Cerebellar nuclear complex (tissue), 1 donor: ENCODE measurements at places on chromosomes 5 and 9.

DNA sequence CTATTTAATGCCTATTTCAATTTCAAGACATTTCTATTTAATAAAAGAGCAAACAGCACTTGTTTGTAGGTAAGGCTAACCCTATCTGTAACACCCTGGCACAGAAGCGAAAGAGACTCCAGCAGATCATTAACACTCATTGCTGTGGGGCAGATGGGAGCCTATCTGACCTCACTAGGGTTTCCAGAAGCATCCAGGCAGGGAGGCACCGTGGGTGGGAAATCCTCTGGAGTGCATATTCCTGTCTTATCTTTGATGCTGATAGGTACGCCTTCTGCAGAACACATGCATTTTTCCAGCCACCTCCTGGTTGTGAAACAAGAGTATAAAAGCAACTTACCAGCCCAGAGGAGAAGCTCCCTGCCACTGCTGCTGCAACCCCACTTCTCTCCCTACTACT lies 233.7 kb downstream of the GLIS3 start:
- DNase-seq = no peak

DNA sequence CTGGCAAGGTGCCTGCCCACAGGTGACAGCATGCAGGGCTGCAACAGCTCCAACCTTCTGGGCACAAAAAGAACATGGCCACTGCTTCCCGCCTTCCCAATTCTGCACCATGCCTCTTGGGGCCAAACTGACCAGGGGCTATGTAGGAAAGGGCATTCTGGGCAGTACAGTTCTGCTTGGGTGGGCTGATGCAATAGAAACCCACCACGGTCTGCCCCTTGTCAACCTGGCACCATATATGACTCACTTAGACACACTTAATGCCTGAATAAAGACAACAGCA lies 40.2 kb upstream of the FCN1 start:
- DNase-seq = no peak

DNA sequence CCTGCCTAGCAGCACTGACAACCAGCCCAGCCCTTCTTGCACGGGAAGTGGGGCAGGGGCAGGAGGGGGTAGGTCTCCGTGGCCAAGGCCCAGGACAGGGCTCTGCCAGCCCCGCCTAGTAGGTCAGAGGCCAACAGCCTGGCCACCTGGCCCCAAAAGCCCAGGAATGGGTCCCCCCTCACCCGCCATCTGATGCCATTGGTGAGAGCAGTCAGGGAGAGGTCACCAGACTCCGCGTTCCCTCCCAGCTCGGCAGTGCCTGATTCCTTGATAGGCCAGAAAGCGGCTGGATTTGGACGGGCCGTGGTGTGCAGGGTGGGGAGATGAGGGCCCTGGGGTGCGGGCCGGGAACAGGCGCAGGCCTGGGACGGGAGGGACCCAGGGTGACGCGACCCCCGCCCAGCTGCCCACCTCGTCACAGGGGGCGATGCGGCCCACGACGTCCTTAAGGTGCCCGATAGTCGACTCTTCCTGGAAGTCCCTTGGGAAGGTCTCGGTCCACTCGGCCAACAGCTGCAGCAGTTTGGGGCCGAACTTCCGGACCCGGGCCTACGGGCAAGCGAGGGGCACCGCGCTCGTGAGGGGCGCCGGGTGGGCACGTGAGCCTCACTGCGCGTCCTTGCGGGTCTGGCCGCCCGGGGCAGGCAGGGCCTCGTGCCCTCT lies 64.5 kb upstream of the RNF130 start:
- no peak for DNase-seq

GRCh38 chr5:32790411-32790951 lies 79.4 kb downstream of the NPR3 start:
- DNase-seq = no peak

- DNase-seq = no peak
Measured at GRCh38 chr5:91424638-91425436, 41.7 kb upstream of the ARRDC3 start.
